ENCODE measurements at places on chromosomes 11 and 22.

DNA sequence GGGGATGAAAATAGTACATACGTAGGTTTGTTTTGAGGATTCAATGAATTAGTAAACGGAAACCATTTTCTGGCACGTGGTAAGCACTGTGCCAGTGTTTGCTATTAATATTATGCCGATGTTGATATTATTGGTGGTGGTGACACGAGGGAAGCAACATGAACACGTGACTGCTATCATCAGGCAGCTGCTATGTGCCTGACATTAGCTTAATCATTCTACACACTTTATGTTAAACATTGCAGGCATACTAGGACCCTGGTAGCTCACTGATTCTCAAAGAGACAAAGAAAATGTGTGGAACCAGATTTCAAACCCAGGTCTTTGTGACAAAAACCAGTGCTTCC, 656 bp downstream of the SRRD start:
- DNase-seq = no peak

GRCh38 chr11:66323684-66324083, 6.8 kb upstream of the CD248 start:
- no peak for DNase-seq

DNA sequence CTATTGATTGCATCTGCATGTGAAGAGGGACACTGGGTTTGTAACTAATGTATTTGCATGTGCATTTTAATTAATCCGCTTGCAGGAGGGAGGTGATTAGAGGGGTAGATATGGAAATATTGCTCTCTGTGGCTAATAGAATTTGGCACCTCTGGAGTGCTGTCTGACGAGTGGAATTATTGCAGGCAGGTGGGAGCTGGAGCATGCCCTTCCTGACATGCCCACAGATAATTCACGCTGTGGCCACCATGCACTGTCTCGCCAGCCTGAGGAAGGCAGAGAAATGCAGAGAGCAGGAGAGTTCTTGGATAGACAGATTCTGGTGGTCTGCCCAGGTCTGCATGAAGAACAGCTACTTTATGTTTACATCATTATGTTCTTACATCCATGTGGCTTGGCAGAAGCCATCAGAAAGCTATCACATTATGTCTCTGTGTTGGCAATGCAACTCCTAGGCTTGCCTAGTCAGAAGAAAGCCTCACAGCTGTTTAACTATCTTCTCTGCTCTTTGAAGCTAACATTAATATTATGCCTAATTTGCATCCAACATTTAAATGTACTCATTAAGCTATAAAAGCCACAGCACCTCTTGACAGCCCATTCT, 89.4 kb upstream of the DRD2 start:
- DNase-seq = no peak

GRCh38 chr22:46586123-46586519, 34.1 kb upstream of the GRAMD4 start:
- DNase-seq = no peak

DNA sequence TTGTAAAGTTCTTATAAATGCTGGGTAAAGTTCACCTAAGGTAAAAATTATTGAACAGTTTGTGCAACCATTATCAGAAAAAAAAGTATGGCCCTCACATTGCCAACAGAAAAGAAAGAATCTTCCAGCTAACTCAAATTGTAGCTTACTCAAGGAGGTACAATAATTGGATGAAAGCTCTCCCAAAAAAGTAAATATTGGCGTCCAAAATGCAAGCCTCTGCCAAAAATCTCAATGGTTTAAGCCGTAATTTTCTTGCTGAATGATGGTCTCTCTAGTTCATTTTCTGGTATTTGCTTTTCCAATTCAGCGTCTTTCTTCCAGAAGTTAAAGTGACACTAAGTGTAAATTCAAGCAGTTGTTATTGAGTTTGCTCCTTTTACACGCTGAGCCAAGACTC, 727.3 kb downstream of the LRRC4C start:
- no peak for DNase-seq

DNA sequence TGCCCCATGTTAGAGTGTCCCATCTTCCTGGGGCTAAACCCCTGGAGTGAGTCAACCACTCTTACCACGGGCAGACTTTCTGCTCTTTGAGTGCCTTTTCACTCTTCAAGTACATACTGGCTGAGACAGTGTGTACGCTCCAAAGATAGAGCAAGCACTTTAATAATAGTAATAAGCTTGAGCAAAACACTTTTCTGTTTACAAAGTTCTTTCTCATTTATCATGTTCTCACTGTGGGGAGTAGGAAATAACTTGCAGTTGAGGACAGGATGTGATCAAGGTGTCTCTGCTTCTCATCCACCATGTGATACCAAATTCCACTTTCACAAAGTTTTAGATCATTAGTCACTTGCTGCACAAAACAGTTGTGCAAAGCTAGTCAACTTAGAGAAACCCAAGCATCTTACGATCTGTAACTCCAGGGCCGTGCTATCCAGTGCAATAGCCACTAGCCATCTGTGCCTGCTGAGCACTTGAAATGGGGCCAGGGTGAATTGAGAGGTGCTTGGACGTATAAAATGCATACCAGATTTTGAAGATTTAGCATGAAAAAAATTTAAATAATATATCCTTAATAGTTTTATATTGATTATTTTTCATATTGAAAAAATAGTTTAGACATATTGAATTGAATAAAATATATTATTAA, 135.3 kb downstream of the KIF18A start:
- DNase-seq = no peak

DNA sequence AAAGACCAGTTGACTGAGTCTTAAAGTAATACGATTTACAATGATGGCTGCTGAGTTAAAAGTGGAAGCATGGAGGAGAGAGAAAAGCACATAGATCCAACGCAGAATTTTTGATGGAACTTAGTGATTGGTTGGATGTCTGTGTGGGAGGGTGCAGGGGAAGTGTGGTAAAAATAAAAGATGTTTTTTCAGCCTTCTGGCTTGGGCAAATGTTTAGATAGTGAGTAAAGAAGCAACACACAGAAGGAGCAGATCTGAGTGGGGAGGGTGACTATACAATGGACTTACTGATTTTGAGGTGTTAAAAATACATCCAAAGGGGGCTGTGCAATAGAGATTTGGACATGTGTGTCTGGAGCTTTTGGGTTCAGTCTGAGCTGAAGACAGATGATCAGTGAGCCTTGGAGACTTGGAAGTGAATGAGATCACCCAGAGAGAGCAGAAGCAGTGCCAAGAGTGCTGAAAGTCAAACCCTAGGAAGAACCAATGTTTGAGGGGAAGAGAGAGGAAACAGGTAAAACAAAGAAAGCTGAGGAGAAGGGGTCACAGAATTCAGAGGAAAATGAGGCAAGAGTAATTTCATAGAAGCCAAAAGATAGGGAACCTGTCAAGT, 8.6 kb downstream of the GRIA4 start:
- DNase-seq = no peak

DNA sequence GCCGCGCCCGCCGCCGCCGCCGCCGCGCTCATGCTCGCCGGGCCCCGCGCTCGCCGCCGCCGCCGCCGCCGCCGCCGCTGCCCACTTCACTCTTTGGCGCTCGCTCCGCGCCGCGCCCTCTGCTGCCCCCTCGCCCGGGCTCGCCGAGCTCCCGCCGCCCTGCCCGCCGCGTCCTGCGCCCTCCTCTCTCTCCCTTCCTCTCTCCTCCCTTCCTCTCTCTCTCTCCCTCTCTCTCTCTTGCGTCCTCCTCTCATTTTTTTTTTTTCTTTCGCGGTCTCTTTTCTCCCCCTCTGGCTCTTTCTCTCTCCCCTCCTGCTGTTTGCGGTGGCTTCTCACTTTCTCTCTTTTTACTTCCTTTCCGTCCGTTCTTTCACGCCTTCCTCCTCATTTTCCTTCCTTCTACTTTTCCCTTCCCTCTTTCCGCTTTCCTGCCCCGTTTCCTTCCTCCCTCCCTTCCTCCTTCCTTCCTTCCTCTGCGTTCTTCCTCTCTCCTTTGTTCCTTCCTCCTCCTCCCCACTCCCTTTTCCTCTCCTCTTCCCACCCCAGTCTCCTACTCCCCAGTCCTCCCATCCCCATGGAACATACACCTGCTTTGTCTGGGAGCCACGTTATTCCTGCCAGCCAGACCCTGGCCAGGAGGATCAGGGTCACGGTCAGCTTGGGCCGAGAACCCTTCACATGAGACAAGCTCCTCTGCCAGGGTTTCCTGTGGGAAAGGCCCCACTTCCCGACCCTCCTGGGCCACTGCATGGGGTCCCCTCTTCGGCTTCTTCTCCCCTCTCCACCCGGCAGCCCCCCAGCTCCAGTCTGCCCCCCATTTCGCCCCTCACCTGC, 19.3 kb upstream of the SHISAL1 start:
- DNase-seq = peak; percentile 31

GRCh38 chr22:19214078-19214473, 35.5 kb upstream of the SLC25A1 start:
- DNase-seq = no peak

- DNase-seq = no peak
Measured at GRCh38 chr11:123448823-123449222, 18.8 kb downstream of the GRAMD1B start.

DNA sequence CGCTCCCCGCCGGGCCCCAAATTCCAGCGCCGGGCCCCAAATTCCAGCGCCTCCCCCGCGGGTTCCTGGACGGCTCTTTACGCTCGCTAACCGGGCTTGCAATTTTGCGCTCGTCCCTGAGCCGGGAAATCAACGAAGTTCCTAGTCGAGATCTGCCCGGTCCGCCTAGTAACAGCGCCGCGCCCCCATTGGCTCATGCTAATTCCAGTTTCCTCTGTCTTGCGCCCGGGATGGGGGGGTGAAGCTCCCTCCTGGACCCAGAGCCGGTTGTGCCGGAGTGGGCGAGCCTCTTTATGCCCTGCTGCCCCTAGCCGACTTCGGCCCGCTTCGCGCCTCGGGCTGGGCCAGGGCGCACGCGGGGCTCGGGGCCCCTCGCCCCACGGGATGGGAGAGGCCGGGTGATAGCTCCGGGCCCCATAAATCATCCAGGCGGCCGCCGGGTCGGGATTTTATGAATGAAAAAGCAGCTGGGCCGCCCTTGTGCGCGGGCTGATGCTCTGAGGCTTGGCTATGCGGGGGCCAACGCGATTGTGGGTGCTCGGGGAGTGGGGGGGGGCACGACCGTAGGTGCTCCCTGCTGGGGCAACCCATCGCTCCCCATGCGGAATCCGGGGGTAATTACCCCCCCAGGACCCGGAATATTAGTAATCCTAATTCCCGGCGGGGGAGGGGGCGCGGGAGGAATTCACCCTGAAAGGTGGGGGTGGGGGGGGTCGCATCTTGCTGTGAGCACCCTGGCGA, 1.8 kb upstream of the CCND1 start:
- peak; percentile 98 for DNase-seq

GRCh38 chr11:131877246-131877942, 507.0 kb downstream of the NTM start:
- no peak for DNase-seq

GRCh38 chr11:19013181-19013857, 47.2 kb downstream of the MRGPRX2 start:
- DNase-seq = peak; percentile 14

- no peak for DNase-seq
Measured at GRCh38 chr11:95485115-95485900, 254.3 kb upstream of the SESN3 start.

GRCh38 chr11:31810779-31811647, at the start of gene PAX6:
PAX6 (minus strand) TSS chr11:31811322; CDS start chr11:31806411, 4,911 bp downstream.
- peak; percentile 86 for DNase-seq

DNA sequence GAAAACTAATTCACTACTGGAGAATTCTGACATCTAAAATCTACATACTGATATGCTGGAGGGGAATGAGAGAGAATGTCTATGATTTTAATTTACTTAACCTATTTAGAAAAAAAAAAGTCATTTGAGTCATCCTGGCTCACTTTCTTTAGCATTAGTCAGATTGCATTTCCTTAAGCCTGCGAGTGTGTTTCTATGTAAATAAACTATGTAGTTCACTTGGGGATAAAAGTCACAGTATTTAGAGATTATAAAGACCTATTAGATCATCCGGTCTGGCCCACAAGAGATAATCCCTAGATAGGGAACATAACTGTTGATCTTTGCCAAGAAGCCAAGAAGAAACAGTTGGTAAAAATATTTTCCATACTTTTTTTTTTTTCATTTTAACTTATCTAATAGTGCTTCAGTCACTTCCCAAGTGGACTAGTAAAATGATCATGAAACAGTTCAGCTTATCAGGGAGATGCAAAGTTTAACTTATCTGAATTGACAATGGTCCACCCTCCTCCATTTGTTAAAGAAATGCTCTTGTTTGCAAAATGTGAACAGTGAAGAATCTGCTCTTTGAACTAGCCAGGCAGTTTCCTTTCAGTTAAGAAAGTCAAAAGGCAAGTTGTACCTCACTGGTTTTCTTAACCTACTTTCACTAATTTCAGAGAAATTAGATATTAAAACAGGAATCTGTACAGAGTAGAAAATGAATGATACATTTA, 21.2 kb upstream of the BLID start:
- DNase-seq = no peak

DNA sequence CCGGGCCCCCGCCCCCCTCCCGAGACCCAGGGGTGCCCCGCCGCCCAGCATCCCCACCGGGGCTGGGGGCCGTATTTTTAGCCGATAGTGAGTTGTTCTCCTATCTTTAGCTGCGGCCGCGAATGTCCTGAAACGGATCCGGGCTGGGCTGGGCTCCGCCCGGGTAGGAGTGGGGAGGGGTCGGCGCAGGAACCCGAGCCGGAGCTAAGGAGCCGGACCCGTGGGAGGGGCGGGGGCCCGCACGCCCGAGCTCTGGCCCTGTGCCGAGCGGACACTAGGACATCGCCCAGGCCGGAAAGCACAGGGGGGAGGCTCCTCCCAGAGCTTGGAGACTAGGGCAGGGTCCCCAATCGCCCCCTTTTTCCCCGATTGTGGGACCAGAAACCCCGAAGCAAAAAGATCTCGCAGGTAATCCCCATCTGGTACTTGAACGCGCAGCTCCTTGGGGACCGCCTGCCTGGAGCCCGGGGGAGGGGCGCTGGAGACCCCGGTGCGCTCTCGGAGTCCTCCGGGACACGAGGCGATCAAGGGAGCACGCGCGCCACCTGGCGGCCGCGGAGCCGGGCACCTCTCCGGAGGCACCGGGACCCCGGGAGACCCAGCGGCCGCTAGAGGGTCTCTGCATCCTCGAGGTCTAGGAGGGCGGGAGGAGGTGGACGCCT, 669 bp downstream of the CDC42EP2 start:
- DNase-seq = peak; percentile 96

DNA sequence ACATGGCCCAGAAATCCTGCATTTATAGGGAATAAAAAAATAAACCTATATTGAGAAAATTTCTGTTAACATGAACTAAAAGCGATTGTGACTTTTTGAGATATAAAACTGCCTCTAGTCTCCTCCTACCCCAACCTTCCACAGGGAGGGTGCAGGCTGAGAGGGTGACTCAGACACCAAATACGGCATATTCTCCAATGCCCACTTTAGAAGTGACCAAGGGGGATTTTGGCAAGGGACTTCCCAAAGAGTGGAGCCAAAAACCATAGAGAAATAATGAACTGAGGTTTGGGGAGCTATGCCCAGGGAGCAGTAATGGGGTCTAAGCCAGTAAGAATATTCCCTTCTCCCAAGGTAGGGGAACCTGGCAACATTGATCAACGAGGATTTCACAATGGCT, 124.9 kb upstream of the ZC3H12C start:
- DNase-seq = no peak

DNA sequence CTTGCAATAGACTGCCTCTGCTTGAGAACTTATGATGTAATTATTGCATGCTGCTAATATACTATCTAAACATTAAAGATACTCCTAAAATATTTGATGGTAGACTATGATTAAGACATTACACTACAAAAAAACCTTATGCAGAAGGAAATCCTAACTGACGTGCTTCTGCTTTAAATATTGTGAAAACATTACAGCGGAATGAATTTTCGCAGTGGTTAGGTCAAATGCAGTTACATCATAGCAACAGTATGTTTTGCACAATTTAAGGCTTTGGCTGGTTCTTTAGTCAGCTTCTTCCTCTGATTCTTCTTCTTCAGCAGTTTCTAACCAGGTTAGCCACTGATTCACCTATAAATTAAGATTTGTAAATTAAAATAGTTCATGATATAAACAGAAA, 11.2 kb downstream of the EIF4G2 start:
- no peak for DNase-seq
